ENCODE measurements at places on chromosomes 2 and 18.

DNA sequence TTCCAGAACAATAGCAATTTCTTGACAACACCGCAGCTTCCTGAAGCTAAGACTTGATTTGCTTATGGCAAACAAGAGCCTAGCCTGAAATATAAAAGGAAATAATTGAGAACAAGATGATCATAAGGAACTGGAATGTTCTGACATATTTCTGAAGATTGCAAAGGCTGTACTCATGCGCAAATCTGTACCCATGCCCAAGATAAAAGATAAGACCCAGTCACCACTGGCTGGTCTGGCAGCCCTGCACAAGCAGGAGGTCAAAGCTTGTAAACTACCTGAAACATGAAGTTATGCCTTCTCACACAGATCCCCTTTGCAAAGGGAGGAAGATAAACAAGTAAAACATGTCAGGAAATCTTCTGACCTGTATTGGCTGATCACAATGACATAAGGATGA, 160.8 kb upstream of the GYPC start:
- DNase-seq: no peak

- no peak for DNase-seq
Observed at GRCh38 chr2:71589763-71590162, 136.4 kb downstream of the DYSF start.

DNA sequence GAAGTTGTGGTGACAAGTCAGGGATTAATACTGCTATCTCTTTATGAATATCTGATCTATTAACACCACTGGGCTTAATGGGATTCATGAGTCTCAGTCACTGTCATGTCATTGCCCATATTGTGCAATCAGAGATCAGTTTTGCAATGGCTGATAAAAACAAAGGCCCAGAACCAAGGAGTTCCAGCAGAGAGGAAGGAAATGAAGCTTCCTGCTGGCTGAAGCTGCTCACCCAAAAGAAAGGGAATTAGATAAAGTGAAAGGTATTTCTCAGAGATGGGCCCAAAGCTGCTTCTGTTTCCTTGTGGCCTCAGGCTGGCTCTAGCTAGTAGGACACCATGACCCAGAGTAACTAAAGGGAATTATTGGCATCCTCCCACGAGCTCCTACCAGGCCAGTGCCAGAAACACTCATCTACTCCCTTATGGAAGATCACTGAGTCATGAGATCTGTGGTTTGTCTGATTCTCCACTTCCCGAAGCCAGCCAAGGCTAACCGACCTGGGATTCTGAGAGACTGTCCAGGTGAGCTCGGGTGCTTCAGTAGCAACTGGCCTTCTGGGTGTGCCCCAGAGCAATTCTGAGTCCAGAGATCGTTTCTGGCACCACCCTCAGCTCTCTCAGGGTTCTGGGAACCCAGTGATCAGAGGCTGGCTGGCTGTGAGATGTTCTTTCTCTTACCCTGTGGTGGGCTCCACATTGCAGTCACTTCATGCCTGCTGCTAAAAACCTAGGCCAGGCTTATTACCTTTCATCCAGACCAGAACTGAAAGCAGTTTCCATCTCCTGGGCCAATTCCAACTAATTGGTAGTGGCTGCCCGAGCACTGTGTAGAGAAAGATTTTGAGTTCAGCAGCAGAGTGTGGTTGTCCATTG, 129.5 kb upstream of the PELI1 start:
- peak; percentile 62 for DNase-seq

DNA sequence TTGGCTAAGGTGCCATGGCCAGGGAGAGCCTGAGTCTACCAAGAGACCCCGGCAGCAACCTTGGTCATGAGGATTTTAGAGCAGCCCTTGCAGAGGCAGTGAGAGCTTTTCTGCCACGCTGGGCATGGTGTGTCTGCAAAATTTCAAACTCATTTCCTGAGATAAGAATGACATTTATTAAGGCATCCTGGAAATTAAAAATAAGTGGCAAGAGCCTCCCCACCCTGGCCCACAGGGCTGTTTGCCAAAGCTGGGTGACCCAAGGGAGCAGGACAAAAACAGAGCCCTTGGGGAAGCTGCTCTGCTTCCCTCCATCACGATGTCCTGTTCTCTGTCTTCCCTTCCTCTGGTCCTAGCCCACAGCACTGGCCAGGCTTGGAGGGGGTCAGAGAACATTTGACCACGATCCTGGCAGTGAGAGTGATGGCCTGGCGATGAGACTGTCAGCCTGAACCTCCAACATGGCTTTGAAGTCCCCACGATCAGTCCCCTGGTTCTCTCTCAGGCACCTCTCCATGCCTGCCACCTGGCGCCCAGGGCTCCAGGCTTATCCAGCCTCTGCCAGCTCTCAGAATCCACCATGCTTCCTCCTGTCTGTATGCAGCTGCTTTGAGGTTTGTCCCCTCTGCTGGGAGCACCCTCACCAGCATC, 68.9 kb upstream of the RMDN2 start:
- DNase-seq: no peak

GRCh38 chr2:142944721-142945120, 67.3 kb downstream of the KYNU start:
- no peak for DNase-seq

- DNase-seq: no peak
Observed at GRCh38 chr2:118750959-118751565, 96.4 kb downstream of the EN1 start.

DNA sequence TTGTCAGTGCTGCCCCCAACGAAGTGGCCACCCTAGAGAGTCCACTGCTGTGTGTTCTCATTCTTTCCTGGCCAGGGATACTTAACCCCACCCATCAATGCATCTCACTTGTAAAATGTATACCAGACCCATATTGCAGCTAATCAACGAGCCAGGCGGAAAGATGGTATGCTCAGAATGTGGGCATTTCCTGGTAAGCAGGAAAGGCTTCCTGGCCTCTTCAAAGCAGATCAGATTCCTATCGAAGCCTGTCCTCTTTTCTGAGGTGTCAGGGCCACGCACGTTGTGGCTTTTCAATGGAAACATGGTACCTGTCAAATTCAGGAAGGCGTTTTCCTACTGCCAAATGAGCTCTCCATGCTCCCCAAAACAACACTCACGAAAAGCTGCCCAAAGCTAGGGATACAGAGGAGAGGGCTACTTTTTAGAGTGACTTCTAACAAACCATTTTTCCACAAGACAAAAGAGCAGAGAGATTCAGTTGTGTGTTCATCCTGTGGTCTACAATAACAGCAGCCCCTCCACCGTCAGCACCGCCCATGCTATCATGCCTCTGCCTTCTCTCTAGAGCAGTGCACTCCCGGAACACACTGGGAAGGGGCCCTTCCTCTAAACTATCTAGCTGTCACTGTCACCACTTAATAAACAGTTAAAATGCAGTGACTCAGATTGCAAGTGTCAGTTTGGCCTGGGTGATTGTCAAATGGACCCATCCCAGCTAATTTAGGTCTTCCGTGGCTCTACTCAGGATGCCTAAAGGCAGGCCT, 535.1 kb downstream of the RNF144A start:
- DNase-seq: no peak

Measured in psoas muscle (tissue), 8 donors.